ENCODE measurements at places on chromosomes 16 and 17.

- no peak for DNase-seq
These were observed 65.8 kb downstream of the CYTH1 start for GRCh38 chr17:78716292-78716691.

GRCh38 chr17:73293031-73293430 lies 18.8 kb downstream of the CDC42EP4 start:
- DNase-seq: no peak

GRCh38 chr17:46811978-46812583 lies 6.4 kb downstream of the WNT3 start:
- no peak for DNase-seq

DNA sequence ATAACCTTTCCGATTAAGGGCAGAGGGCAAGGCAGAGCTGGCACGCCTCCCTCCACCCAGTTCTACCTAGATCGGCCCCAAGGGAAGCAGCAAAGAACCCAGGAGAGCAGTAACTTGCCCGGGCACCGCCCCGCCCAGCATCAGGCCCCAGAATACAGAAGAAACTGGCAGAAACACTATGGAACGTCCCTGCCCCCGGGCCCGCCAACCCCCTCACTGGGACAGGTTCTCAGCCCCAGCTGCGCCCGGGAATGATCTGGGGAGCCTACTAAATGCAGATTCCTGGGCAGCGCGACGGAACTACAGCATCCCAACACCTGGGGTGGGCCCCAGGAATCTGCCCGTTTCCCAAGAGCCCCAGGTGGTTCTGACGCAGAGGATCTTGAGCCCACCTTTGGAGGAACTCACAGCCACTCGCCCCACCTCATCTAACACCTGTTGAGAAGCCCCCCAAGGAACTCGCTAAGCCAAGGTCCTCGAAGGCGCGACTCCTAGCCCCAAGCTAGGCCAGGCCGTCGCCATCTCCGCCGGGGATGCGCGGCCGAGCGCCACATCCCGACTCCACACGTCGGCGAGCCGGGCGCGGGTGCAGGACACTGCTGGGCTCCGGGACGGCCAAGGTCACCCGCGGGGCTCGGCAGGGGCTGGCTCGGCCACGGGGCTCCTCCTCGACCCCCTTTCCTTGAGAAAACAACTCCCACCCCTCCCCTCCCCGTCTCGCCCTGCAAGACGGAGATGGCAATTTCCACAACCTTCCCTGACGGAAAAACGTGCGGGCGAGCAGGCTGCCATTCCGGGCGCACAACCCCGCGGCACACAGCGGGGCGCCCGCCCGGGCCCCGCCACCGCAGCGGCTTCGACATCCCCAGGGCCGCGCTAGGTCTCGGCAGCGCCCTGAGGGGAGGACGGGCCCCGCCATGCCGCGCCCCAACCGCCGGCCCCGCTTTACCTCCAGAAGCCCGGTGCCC lies 913 bp downstream of the CDIP1 start:
- no peak for DNase-seq

DNA sequence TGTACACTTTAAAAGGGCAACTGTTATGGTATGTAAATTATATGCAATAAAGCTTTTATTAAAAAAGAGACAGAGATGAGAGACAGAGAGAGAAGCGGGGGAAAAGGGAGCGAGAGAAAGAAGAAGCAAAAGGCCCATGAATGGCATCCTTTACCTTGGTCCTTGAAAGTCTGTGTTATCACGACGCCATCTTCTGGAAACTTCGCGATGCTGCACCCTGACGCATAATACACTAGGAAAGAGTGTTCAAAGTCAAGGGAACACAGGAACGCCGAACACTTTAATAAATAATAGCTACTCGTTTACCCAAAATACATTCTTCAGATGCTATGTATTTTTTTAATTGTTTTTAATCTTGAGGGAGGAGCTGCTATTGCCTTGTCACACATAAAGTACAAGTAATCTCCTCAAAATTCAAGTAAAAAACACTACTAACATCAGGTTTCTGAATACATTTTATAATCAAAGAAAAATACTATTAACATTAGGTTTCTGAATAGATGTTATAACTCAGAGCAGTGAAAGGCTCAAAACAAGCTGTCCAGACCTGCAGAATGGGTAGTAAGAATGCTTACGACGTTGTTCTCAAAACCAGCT lies 23.0 kb upstream of the SLC38A8 start:
- DNase-seq: no peak

DNA sequence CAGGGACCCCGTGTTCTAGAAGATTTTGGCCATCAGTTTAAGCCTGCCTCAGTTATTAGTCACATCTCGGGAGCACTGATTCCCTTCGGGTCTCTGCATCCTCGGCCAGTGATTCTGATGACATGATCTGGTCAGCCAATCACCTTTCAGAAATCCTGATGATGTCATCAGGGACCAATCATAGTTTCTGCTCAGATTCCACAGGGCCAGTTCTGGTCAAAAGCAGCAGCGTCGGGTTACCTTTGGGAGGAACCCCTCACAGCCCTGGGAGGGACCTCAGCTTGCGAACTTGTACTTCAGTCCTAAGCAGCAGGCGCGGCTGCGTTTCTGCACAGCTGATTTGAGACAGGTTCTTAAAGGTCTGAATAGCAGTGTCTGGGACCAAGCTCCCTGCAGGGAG lies 13.9 kb downstream of the KDM8 start:
- no peak for DNase-seq

GRCh38 chr17:40291281-40291664 lies 3.6 kb downstream of the CDC6 start:
- DNase-seq: no peak

- no peak for DNase-seq
These were observed 4.4 kb upstream of the BAHCC1 start for GRCh38 chr17:81390873-81391255.

DNA sequence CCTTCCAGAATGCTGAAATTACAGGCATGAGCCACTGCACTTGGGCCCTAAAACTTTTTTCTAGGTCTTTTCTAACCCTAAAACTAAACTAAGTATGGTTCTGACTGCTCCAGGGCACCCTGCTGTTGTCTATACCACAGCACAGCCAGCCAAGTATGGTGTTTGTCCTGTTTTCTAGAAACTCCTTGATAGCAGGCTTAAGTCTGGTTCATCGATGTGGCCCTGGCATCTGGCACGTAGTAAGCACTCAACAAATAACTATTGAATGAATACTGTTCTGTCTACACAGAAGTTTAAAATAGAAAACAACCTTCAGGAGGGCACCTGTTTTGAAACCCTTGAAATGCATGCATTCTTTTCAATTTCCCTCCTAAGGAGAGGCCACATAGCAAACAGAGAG lies 44.5 kb upstream of the AKAP1 start:
- no peak for DNase-seq

DNA sequence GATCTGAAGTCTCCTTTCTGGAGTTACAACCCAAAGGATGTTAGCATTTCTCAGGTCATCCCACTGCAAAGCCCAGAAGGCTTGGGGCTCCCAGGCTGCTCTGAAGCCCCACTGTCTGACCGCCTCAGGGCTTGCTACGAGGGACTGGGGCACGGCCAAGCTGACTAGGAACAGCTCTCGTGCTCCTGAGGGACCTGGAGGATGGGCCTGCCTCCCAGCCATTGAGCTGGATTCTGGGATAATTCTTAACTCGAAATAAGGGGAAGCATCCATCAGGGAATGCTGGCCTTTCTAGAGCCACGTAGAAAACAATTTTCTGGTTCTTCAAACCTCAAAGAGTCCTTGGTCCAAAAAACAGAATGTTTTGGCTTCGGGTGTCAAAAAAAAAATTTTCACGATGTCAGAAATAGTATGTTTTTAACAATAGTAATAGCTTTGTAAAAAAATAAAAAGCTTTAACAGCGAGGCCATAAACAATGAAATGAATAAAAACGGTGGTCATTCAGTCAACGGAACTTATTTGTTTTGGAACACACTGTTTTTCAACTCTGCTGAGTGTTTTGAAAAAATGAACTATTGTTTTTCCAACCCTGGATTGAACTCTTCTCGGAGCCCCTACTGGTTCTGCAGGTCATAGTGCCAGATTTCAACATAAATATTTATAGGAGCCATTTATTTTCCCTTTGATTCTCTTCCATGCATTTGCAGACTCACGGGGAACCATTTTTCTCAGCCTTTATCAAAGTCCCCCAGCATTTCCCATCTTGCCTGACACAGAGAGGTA lies 16.4 kb upstream of the HERPUD1 start:
- no peak for DNase-seq

DNA sequence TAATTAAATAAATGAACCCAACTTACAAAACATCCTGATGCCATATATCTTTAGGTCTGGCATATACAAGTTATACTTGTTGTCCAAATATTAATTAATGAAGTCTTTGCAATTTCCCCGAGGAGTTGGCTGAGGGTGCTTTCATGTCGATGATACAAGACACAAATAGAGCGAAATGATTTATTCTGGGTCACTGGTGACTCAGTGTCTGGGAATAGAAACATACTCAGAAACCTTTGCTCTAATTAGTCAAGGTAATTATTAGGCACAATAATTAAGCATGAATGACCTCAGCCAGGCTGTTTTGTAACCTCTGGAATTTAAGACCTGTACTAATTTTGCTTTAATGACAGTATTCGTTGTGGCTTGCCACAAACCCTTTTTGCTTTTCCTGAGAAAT lies 37.0 kb upstream of the HAPSTR1 start:
- DNase-seq: no peak

GRCh38 chr16:78703936-78704335 lies 604.5 kb downstream of the WWOX start:
- no peak for DNase-seq

DNA sequence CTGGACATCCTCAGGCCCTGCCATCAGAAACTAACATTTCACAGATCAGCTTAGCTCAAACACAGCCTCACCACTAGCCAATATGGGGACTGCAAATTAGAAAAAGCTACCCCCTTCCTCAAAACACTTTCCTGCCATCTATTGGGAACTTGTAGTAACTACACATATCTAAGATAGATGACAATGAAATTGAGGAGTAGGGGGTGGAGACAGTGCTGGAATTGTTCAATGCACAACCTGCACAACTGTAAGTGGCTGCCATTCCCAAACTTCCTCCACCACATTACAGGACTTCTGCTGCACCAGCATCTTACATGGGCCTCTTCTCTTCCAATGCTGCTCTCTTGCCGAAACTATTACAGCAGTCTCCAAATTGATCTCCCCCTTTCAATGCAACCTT lies 21.9 kb downstream of the AIPL1 start:
- DNase-seq: no peak

DNA sequence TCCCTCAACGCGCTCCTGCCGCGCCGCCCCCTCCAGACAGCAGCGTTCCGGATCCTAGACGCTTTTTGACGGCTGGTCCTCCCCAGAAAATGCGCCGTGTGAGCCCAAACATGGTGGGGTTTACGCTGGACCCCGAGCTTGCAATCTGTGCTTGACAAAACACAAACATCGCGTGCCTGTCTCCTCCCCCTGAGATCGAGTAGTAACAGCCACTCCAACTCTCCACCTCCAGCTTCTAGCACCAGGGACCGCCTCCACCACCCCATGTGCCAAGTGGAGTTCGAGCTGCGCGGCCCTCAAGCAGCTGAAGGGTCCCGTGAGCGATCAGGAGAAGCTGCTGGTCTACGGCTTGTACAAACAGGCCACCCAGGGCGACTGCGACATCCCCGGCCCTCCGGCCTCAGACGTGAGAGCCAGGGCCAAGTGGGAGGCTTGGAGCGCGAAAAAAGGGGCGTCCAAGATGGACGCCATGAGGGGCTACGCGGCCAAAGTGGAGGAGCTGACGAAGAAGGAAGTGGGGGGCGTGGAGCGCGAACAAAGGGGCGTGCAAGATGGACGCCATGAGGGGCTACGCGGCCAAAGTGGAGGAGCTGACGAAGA lies 656 bp upstream of the GEMIN4 start:
- no peak for DNase-seq

DNA sequence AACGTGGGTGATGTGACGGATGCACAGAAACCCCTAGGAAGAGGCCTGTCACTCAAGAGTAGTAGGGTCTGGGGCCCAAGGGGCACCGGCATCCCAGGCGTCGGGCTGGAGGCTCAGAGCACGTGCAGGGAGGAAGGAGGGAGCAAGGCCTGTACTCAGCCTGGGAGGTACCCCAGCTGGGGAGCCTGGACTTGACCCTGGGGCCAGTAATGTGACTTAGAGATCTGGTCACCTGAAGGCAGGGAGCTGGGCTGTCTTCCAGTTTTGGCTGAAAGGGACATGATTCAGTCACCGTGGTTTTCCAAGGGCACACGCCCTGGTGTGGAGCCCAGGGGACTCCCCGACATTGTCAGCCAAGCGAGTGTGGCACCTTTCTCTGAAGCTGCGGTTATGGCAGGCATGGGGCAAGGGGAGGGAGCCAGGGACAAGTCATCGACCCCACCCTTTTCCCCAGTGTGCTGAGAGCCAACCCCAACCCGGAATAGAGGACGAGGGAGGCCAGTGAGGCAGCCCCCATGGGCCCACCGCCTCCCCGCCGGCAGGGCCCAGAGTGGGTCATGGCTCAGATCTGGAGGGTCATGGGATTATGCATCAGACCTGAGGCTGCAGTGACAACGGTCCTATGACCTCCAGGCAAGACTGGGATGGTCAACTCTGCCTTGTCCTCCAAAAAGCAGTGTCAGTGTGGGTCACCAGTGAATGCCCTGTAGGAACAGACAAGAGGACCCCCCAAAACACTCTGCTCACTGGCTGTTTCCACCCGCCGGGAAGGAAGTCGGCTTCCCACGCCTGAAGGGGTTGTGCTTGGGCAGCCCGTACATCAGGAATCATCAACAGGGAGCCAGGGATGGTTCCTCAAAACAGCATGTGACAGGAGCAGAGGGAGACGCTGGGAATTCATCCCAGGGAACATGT lies 41.9 kb downstream of the MEAK7 start:
- DNase-seq: no peak

- DNase-seq: no peak
These were observed 11.6 kb downstream of the ZFPM1 start for GRCh38 chr16:88464447-88465318.

- no peak for DNase-seq
These were observed 54.7 kb downstream of the CBFA2T3 start for GRCh38 chr16:88922114-88922825.

- no peak for DNase-seq
These were observed 30.6 kb downstream of the TMEM92 start for GRCh38 chr17:50304781-50305404.
